ENCODE measurements at places on chromosomes 7 and 10.

DNA sequence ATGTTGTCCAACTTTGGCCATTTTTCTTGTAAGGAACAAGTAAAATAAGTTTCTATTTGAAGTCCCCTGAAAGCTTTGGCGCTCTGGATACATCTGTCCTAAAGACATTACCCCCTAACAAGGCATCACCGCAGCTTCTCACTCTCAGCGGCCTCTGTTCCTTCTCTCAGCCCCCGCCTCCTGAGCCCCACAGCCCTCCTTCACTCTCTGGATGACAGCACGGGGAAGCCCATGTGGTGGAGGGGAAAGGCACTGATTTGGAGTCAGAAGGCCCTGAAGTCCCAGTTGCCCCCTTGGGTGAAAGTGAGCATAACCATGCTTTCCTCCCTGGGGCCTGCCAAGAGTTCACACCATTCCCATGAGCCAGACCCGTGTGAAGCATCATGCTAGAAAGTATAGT, 4.6 kb downstream of the H2BK1 start:
- no peak for DNase-seq

DNA sequence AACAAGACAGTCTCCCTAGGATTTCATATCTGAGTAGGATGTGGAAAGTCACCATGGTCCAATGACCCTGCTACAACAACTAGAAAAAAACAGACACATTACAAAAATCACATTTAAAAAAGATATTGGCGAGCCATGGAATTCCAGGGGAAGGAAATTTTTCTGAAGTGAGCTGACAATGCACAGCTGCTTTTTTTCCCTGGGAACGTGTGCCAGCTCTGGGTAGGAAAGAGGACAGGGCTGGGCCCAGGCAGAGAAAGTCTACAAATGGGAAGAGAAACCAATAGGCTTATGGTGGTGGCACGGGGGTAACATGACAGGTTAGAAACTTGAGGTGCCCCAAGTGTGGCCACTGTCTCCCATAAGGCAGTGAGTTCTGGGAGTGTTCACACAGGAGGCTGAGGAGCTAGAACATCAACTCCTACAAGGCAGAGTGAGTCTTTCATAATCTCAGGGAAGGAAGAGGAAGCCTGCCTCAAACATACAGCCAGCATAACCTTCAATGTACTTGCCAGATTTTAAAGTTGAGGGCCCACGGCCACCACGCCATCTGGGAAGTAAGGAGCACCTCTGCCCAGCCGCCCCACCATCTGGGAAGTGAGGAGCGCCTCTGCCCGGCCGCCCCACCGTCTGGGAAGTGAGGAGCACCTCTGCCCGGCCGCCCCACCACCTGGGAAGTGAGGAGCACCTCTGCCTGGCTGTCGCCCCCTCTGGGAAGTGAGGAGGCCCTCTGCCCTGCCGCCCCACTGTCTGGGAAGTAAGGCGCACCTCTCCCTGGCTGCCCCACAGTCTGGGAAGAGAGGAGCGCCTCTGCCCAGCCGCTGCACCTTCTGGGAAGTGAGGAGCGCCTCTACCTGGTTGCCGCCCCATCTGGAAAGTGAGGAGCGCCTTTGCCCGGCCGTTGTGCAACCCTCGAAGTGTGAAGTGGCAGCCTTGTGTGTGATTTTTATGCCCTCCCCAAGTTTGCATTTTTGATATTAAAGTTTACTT, 5.9 kb downstream of the FBXL13 start:
- no peak for DNase-seq

- DNase-seq = no peak
Observed at GRCh38 chr7:143015084-143015483, 11.8 kb downstream of the OR9A2 start.

DNA sequence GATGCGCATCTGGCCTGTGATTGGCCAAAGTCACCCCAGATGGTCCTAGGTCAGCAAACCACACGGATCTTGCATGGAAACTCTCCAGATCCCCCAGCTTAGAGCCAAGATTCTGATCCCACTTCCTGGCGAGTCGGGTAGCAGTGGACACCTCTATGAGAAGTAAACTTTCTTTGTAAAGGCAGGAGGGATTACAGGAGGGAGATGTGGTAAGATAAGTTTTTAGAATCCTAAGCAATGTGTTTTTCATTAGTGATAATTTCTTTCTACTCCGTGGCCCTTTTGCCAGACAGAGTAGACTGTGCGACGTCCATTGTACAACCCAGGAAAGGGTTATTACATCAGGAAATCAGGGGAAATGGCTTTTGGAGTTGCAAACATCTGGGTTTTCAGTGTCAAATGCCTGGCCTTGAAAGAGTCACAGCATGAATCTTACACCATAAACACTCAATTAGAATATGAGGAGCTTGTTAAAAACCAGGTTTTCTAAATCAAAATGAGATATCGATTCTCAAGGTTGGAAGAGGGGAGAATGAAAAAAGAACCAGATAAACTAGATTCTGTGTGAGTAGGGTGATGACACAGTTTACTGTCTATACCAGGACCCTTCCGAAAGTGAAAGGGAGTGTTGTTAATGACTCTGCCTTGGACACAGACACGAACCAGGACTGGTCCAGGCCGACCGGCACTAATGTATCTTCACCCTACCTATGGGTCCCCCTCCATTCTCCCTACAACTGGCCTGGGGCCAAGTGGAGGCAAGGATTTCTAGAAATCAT, 61.9 kb upstream of the WAC start:
- no peak for DNase-seq

DNA sequence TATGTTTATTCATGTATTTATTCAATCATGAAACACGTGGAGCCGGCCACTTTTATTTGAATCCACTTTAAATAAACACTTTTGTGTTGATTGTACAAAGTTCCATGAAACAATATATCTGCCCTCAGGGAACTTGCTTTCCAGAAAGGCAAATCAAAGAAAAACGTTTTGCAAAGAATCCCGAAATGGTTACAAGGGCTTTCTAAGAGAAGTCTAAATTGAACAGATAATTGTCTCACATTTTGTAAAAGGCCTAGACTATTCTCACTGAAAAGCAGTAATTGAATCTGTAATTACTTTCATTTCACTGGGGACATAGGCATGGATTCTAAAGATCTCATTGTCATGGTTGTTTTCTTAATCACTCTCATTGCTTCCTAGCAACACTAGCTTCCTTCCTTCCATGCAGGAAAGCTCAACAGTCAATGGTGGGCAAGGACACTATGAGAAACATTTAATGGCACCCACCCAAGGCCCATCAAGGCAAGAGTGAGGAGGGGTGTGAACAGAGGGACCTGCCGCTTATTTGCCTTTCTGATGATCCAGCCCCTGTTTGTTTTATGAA, 622.4 kb upstream of the C7orf33 start:
- no peak for DNase-seq

DNA sequence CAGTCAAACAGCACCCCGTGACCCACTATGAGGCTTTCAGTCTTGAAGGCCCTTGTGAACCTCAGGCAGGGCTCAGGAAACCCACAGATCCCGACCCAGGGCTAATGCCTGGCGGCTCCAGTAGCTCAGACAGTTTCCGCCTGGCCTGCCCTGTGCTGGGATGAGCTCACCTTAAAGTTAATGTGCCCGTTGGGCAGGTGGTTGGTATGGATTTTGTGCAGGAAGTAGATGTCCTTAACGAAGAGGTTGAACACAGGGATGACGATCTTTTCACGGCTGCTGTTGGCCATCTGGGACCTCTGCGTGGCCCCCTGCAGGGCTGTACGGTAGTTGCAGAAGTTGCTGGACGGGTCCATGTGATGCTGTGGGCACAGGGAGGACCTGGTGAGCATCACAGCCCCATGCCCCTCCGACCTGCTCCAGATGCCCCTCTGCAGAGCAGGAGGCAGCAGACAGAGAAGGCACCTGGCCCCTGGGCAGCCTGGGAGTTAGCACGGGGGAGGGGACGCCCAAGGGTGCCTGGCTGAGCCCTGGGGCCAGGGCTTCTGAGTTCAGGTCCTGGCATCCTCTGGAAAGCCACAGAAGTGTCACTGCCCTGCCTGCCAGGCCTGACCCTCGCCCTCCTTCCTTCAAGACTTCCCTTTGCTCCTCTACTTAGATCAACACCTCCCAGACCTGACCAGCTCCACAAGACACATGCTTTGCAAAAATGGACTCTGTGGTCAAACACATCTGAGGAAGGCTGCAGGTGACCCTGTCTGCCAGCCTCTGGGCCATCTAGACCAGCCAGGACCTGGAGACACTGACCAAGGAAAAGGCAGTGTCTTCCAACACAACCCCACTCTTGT, 59.8 kb downstream of the CSGALNACT2 start:
- no peak for DNase-seq

GRCh38 chr10:120382360-120382759, 74.7 kb upstream of the PLPP4 start:
- DNase-seq = no peak

DNA sequence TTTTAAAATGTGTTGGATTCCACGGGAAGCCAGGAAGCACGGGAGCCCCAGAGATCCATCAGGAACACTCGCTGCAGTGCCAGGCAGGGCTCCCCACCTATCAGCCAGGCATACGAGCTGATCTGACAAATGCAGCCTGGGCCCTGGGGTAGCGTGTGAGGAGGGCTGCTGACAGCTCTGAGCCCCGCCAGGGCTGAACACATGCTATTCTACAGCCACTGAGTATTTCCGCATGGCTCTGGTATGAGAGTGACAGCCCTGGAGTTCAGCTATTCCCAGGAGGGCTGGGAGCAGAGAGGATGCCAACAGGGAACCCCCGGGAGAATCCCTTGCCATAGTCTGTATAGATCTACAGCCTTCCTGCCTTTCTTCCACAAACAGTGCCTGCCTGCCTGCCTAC, 237.3 kb upstream of the ZMIZ1 start:
- DNase-seq = no peak

DNA sequence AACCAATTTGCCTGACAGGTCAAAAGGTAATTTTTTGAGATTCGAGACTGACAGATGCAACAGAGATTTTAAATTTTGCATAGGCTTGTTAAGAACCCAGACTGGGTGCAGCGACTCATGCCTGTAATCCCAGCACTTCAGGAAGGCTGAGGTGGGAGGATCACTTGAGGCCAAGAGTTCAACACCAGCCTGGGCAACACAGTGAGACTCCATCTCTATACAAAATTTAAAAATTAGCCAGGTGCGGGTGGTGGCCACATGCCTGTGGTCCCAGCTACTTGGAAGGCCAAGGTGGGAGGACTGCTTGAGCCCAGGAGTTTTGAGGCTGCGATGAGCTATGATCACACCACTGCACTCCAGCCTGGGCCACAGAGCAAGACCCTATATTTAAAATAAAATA, 34.6 kb downstream of the AMZ1 start:
- DNase-seq = no peak

DNA sequence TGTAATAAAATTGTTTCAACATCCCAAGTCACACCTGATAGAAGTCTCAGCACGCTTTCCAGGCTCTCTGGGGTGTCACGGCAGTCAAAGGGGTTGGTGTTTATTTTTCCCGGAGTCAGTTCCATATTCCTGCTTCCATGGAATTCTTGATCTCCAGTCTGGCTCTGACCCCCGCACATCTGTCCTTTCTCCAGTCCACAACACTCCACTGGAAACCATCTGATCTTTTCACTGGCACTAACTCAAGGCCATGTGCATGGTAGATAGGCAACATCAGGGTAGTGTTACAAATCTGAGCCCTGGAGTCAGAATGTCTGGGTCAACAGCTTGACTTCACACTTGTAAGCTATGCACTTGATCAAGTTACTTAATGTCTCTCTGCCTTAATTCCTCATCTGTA, 176.2 kb downstream of the WDR11 start:
- DNase-seq = no peak

DNA sequence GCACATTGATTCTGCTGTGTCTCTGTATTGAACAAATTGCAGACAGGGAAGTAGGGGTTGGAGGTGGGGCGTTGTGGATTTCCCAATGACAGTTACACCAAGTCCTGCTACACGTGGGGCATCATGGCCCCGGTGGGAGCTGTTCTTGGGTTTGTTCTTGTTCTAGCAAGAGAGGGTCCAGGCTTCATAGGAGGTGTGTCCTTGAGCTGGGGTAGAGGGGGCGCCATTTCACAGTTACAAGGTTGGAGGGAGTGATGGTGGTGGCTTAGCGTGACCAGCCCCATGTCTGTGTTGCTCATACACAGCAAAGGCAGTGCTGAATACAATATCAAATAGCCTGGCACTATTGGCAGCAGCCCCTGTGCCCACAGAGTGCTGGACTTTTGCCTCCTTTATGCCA, 15.7 kb downstream of the SH2D4B start:
- no peak for DNase-seq

DNA sequence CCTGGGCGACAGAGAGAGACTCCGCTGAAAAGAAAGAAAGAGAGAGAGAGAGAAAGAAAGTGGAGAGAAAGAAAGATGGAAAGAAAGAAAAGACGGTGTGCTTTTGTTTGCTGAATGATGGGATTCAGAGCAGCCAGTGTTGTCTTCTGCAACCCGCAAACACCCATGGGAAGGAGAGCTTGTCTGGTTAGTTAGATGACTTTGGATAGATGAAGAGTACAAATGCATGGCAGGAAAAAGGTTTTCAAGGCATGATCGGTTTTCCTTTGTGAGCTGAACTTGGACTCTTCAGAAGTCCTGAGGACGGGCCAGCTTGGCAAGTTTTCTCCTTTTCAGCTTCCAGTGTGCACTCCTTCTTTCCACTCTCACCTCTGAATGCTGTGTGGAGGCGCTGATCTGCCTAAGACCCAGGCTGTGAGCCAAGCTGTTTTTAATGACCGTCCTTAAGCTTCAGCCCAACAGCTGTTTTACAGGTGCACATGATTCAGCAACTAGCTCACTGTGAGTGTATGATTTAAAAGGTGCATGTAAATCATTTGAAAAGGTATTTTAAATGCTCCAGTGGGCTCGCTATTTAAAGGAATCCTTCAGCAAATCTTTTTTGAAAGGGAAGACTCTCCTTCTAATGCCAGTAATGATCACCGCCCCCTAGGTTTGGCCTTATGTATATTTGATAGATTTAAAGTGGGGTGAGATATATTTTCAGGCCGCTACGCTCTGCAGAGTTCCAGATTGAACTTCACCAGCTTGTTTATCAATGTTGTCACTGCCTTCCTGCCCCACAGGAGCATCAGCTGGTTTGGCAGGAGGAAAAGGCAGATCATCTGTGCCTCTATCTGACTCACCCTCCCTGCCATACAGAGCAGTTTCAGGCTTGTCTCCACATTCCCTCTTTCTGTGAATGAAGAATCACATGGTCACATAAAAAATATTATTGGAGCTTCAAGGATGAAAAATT, 115.0 kb downstream of the PLXDC2 start:
- DNase-seq = no peak

- DNase-seq = no peak
Observed at GRCh38 chr10:52491246-52491995, 177.3 kb downstream of the DKK1 start.

GRCh38 chr7:112743811-112744210, 46.4 kb downstream of the TMEM168 start:
- no peak for DNase-seq

Data from esophagus squamous epithelium (tissue), 5 donors.